ENCODE measurements at places on chromosomes 11 and 22. TPM values are rescaled to one million over a fixed set of nuclear protein-coding genes. Genes with fewer than 3 reads are reported as not detected.

The KCNE3 gene
- not detected for total RNA-seq

The SEC14L6 gene
- not detected for total RNA-seq

The OR8D1 gene
- total RNA-seq: not detected

The PTPN5 gene
- total RNA-seq: not detected

The LINC01488 gene
- not detected for total RNA-seq

The SEPTIN3 gene
- total RNA-seq: 7.7 TPM

The CBLIF gene
- total RNA-seq: not detected

The MCAM gene
- 42.9 TPM for total RNA-seq

The SLC2A11 gene
- 8.2 TPM for total RNA-seq

The TRIM29 gene
- total RNA-seq: 10.2 TPM

The OR4A16 gene
- total RNA-seq: not detected

The TRPM5 gene
- not detected for total RNA-seq

The PAAF1 gene
- 12.7 TPM for total RNA-seq

The SYTL2 gene
- 52.2 TPM for total RNA-seq

The SCGB1D2 gene
- not detected for total RNA-seq

The MMP13 gene
- 4.2 TPM for total RNA-seq
